ENCODE measurements at places on chromosomes 13 and 19. TPM values are rescaled to one million over a fixed set of nuclear protein-coding genes. Genes with fewer than 3 reads are reported as not detected.

The NUMBL gene
- total RNA-seq, result 32.7 TPM

The REXO1 gene
- 54.6 TPM for total RNA-seq

The ZNF729 gene
- total RNA-seq, result not detected

GRCh38 chr19:50252111-50252886, 48.9 kb downstream of the MYH14 start:
- peak; percentile 90 for DNase-seq

GRCh38 chr19:2736550-2737190, 3.1 kb downstream of the SLC39A3 start:
- no peak for DNase-seq

DNA sequence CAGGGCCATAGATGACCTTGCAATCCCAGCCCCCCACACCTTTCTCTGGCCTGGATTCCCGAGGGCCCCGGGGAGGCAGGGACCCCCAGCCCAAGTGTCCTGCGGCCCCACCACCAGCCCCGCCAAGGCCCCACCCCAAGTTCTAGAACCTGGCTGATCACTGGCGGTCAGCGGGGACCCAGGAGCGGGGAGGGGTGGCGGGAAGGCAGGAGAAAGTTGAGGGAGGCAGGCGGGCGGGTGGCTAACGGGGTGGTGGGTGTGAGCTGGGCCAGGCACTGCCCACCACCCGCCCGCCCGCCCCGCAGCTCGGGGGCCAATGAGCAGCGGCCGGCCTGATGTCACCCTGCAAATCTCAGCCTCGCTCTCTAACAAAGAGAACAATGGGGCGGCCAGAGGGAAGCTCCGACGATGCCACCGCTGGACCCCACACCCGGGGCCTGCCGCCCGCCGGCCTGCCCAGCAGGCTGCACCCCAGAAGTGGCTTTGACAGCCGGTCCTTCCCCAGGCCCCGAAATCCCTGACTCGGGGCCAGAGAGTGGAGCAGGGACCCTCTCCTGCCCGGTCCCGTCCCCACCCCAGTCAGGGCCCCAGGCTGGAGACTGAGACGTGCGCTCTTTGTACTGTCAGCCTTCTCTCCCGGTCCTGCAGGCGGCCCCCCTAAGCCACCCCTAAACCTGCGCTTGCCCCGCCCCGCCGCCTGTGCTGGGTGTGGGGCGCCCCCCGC, 1.6 kb downstream of the MEX3D start:
- DNase-seq, result peak; percentile 93

- no peak for DNase-seq
Measured at GRCh38 chr13:49021953-49022352, 46.2 kb downstream of the FNDC3A start.

- no peak for DNase-seq
Measured at GRCh38 chr13:24353736-24354135, 44.4 kb downstream of the C1QTNF9 start.

DNA sequence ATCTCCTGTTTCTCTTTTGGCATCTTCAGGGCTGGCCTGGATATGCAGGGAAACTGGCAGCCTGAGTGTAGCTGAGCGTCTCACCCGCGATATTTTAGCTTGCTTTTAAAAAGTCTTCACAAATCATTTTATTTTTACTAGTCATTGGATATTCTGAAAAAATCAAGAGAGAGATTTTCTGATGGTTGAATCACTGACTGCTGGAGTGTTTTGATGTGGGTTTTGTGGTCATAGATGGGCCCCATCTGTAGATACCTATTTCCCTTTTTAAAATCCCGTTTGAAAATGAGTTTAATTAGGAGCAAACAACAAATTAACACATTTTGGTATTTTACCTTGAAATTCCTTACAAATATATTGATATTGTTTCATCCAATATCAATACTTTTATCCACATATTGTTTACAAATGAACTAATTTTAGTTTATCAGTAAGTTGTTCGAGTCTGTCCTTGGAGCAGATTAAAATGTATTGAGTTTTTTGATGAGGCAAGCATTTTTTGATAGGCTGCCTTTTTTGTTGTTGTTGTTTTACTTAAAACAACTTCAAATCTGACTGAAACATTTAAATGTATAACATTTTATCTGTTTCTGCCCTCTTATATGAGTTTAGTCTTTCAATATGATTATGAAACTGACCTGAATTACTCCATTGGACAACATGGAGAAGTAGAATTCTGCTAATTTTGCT, 21.5 kb upstream of the OXGR1 start:
- no peak for DNase-seq

GRCh38 chr13:45218689-45219088, 17.8 kb upstream of the KCTD4 start:
- no peak for DNase-seq

GRCh38 chr13:45747071-45747470, 45.0 kb downstream of the CBY2 start:
- no peak for DNase-seq

GRCh38 chr13:24250376-24251057, 58.9 kb upstream of the C1QTNF9 start:
- no peak for DNase-seq

GRCh38 chr13:67462098-67462497, 232.0 kb upstream of the PCDH9 start:
- no peak for DNase-seq

DNA sequence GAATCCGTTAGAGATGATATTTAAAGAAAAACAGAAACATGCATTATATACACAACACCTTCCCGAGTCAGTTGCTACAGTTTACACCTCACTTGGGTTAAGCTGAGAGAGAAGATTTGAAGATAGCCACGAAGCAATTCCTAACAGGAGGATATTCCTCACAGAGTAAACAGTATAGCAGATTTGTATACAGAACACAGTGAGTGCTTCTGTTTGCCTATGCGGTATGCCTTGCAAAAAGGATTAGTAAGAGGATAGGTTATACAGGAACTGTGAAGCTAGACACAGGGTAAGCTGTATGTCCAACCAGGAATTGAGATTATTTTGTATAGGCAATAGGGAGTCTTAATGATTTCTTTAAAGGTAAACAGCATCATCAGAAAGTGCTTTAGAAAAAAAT, 471.8 kb downstream of the LIG4 start:
- no peak for DNase-seq

- DNase-seq, result no peak
Measured at GRCh38 chr13:44695520-44695919, 119.4 kb upstream of the TSC22D1 start.

DNA sequence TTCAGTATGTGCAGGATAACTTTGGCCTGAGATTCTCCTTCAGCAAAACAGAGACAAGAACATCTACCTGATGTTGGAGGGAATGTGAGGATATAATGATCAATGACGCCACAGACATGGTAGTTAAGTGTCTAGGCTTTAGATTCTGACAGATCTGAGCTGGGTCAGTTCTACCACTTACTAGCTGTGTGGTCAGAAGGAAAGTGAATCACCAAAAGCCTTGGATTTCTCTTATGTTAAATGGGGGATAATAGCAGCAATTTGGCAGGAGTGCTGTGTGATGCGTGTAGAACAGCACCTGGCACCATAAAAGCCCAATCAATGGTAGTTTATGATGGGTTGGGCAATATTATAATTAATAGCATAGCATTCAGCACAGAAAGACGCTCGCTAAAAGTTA, 41.7 kb downstream of the RXFP2 start:
- DNase-seq, result no peak

DNA sequence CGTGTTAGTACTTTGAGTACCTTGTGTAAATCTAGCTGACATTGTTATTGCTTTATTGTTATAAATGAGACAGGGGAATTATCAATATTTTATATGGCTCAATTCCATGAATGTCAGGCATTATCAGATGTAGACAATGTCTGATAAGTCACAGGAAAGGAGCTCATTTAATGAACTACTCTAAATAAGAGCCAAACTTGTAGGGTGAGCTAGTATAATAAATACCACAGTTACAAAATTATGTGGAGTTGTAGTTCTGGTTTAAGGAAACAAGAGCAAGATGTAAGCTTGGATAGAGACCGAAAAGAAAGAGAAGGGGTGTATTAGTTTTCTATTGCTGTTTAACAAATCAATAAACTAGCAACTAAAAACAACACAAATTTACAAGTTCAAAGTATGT, 891.8 kb upstream of the SLITRK1 start:
- no peak for DNase-seq

- no peak for DNase-seq
Measured at GRCh38 chr19:56721714-56722113, 50.2 kb upstream of the ZNF835 start.

All from endodermal cell (in vitro differentiated cells).